Right atrium auricular region (tissue), 2 donors: ENCODE measurements at places on chromosomes 5 and 9.

DNA sequence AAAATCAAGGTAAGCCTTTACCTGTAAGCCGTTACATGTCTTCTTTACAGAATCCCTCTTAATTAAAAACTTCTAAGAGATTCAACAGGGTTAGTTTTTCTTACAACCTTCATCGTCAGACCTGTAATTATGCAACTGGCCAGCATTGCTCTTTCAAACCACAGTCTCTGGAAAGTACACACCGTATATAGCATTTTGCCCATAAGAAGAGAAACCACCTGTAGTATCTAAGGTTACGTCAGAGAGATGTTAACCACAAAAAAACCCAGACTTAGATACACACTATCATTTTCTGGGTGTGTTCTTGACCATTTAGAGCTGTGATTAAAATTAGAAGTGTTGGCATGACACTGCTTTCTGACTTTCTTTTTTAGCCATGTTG, 140.0 kb downstream of the MUSK start:
- DNase-seq: no peak

DNA sequence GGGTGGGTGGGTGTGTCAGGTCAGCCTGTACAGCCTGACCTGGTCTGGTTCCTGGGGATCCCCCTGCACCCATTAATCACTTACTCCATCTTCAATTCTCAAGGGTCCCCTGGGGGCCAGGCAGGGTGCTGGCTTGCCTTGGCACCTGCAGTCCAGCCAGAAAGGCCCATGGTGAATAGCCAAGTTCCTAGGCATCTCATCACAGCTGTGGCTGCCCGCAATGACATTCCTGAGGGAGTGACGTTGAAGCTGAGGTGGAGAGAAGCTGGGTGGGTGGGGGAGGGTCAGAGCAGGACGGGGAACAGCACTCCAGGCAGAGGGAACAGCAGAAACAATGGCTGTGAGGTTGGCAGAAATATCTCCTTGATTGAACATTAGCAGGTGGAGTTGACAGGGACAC, 10.6 kb downstream of the HMCN2 start:
- no peak for DNase-seq

DNA sequence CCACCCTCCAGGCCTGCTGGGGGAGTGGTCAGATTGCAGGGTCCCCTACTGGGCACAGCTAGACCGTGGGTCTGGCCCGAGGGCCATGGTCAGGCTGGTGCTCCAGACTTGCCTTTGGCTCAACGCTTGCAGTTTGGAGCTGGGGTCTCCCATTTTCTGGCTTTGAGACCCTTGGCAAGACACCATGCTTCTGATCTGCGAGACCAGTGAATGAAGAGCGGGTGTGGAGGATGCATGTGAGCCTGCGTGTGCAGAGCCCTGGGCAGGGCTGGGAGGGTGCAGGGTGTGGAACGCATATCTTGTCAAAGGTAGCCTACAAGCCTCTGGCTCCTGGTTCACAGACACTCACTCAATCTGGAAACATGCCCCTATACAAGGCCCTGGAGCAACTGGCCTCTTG, 6.1 kb upstream of the MRNIP start:
- no peak for DNase-seq

DNA sequence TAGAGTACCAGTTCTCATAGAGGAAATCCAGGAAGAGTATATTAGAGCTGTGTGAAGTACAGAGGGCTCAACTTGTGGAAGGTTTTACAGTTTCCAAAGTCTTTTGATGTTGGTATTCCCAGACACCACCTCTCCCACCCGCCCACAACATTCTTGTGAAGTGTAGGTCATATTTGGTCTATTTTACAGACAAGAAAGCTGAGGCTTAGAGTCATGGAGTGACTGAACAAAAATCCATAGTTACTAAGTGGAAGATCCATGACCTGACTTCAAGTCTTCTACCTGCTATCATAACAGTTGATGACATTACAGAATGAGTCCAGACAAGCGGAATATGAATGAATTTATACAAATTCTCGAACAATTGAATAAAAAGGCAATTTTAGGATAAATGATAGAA, 187.1 kb upstream of the RPS23 start:
- DNase-seq: no peak

- DNase-seq: no peak
These were observed 1.4 kb downstream of the SNX18 start for GRCh38 chr5:54518818-54519508.
